Muscle of leg (tissue), 16 donors: ENCODE measurements at places on chromosomes 7 and 10. TPM values are rescaled to one million over a fixed set of nuclear protein-coding genes. Genes with fewer than 3 reads are reported as not detected.
A peak's percentile ranks its signal among the peaks of the same experiment; 100 is the strongest.

- peak; percentile 72 for DNase-seq
- peak overlapping the region; percentile 25 for H3K27ac ChIP-seq
Observed at GRCh38 chr10:22685926-22686325, 28.5 kb downstream of the PIP4K2A start.

DNA sequence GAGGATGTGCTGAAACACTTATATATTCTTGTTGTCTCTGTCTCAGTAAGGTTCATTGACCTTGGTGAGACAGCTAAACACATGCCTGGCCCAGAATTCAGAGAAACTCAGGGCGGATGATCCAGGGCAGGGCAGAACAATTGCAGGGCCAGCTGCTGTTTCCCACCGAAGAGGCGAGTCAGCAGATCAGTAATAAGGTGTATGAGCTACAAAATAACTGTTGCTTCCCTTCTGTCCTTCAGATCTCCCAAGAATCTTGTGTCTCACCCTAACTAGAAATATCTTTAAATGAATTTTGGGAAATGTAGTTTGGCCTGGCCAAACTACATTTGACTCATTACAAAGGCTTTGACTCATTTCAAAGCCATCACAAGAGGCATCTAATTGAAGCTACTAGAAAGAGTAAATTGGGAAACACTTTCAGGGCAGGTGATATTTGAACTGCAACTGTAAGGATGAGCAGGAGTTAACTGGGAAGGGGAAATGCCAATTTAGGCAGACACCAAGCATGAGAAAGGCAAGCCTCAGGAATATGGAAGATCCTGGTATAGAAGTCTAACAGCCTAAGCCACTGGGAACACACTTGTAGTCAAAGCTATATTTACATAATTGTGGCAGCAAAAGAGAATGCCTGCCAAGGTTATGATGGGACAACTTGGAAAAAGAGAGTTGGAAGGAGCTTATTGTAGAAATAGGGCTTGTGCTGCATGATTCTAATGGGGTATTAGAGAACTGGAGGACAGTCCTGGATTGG is 24.5 kb upstream of the CELF2 start:
- H3K4me1 ChIP-seq = no peaks in the 10 kb centered on the region
- H3K4me3 ChIP-seq = no peak overlapping the region
- no peak overlapping the region for H3K27ac ChIP-seq
- H3K27me3 ChIP-seq = no peaks in the 10 kb centered on the region

DNA sequence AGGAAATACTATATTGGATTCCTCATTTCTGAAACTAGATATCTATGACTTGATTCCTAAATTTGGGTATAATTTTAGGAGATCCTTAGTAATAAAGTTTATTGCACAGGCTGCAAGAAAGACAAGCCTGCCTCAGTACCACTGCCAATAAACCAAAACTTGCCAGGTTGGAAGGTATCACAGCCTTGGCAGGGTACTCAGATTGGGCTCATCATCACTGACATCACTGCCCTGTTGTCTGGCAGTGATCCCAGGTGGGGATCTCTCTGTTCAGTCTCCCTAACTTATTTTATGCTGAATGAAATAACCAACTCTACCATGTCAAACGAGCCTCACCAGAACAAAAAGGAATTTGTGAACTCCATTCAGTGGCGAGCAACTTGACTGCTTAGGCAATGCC is 18.8 kb downstream of the FIGNL1 start:
- no peak for DNase-seq
- H3K27me3 ChIP-seq = no peaks in the 10 kb centered on the region
- no peak overlapping the region for H3K4me3 ChIP-seq
- H3K36me3 ChIP-seq = no peaks in the 10 kb centered on the region
- no peaks in the 10 kb centered on the region for H3K4me1 ChIP-seq

DNA sequence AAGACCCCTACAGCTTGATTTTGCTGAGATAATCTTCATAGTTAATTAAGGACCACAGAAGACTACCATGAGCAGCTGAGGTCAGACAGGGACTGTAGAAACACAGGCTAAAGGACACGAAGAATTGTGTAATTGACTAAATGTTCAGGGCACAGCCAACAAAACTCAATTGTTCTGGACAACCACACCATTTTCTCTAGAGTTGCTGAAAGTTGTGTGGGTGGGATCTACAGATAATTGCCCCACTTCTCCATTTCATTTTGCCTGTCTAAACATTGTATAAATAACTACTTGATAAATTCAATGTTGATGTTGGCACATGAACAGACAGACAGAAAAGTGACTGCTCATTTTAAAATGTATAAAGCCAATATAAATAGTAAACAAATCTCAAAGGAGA is 39.0 kb upstream of the SLC16A12 start:
- no peaks in the 10 kb centered on the region for H3K27me3 ChIP-seq
- H3K4me3 ChIP-seq = no peak overlapping the region
- no peak overlapping the region for H3K27ac ChIP-seq
- H3K36me3 ChIP-seq = no peaks in the 10 kb centered on the region
- no peaks in the 10 kb centered on the region for H3K4me1 ChIP-seq

DNA sequence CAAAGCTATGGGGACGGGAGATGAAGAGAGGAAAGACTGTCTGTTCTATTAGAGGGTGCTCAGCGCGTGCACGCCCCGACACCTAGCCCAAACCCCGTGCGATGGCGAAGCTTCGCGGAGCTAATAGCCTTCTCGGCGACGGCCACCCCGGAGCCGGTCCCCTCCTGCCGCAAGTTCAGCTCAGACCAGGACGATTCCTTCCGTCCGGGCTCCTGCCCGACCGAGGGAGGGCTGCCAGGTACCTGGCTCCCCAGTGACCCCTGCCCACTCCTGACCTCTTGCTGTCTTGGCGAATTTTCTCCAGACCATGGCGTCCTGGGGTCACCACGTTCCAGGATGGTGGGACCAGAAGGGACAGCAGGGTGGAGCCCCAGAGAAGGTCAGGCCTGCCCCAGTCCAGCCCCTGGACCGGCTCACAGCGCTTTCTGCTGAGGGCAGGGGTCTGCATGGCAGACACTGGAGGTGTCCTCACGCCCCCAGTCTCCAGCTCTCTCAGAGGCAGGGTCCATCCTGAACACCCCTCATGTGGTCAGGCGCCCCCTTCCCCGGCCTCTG is 36.7 kb downstream of the UNCX start:
- no peak overlapping the region for H3K27ac ChIP-seq
- DNase-seq = no peak
- H3K4me3 ChIP-seq = no peak overlapping the region
- no peaks in the 10 kb centered on the region for H3K36me3 ChIP-seq
- peaks cover 60% of the 10 kb centered on the region for H3K27me3 ChIP-seq
- H3K4me1 ChIP-seq = no peaks in the 10 kb centered on the region

GRCh38 chr7:35802649-35803048 is 1.8 kb downstream of the SEPTIN7 start:
- no peaks in the 10 kb centered on the region for H3K27me3 ChIP-seq
- peak; percentile 24 for DNase-seq
- peak overlapping the region; percentile 98 for H3K27ac ChIP-seq

DNA sequence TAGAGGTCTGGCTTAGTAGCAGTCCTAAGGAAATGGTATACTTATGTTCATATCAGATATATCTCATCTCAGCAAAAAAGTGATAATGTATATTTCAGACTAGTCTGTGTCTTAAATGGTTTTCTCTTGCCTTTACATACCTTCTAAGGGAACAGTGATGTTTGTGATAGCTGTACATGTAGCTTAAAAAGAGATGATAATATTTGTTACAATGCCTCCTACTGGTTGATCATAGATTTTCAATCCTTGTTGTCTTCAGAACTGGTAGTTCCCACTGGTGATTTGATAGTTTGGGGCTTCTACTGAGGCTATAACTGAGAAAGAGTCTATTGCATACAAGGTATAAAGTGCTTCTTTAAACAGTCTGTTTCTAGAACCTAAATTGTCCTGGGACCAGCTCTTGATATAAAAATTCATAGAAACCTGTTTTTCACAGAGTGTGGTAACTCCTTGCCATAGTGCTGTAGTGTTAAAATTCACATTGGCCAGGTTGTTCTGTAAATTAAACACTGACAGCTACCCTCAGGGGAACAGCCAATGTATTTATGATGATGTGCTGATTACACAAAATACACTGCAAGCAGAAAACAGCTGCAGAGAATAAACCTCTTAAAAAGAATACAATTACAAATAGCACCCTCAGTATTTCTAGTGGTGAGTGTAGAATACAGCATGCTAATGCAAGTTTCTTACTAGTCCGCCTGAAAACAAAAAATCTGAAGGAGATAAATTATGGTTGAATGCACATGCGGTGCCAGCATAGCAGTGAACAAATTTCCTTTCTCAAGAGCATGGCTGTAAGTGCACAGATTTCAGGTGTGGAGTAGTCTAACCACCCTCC is 90.3 kb downstream of the BTRC start:
- H3K4me1 ChIP-seq = no peaks in the 10 kb centered on the region
- no peak overlapping the region for H3K4me3 ChIP-seq
- H3K27ac ChIP-seq = no peak overlapping the region

DNA sequence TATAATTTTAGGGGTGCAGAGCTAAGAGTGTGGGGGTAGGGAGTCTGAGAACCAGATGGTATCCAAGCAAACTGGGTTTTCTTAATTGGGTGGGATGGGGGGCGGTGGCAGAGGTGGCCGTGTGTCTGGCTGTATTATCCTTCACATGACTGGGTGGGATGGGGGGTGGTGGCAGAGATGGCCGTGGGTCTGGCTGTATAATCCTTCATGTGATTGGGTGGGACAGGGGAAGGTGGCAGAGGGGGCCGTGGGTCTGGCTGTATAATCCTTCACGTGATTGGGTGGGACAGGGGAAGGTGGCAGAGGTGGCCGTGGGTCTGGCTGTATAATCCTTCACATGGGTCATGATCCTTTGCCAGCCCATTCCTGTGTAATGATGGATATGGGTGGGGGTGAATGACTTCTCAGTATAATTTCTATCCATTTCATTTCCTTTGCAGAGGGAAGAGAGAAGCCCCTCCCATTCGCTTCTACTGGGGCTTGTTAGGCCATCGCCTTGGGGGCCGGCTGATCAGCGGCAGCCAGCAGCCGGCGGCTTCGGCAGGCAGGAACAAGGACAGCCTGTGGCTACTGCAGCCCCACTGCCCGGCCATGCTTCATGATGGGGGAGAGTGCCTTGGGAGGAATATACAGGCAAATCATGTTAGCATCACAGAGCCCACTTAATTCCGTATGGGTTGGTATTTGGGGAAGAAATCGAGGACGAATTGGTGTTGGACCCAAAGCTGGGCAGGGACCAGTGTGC is 179.6 kb upstream of the MKI67 start:
- H3K4me3 ChIP-seq = no peak overlapping the region
- H3K27ac ChIP-seq = no peak overlapping the region
- no peaks in the 10 kb centered on the region for H3K36me3 ChIP-seq
- H3K27me3 ChIP-seq = no peaks in the 10 kb centered on the region
- peaks cover 12% of the 10 kb centered on the region for H3K4me1 ChIP-seq
- no peak for DNase-seq

The CYP17A1 gene
- 0.17 TPM for polyA plus RNA-seq

The RNF32 gene
- polyA plus RNA-seq = 2.6 TPM

The SAMD9L gene
- polyA plus RNA-seq = 8.3 TPM

The FFAR4 gene
- polyA plus RNA-seq = 0.02 TPM

The CALCR gene
- 9.5 TPM for polyA plus RNA-seq

The GDF10 gene
- 0.08 TPM for polyA plus RNA-seq

The CLEC2L gene
- polyA plus RNA-seq = 1.3 TPM

The C10orf120 gene
- polyA plus RNA-seq = not detected

The FAM221A gene
- polyA plus RNA-seq = 2.1 TPM
